ENCODE measurements at places on chromosomes 7 and 10. TPM values are rescaled to one million over a fixed set of nuclear protein-coding genes. Genes with fewer than 3 reads are reported as not detected.
A peak's percentile ranks its signal among the peaks of the same experiment; 100 is the strongest.

MEPCE gene
- 26.5 TPM for total RNA-seq

PTF1A gene
- not detected for total RNA-seq

MEOX2 gene
- 14.2 TPM for total RNA-seq

PLEKHS1 gene
- total RNA-seq: 30.0 TPM

GIMAP8 gene
- total RNA-seq: 11.5 TPM

HOXA9 gene
- 7.5 TPM for total RNA-seq

PLCE1 gene
- total RNA-seq: 14.1 TPM

EPO gene
- total RNA-seq: not detected

OGA gene
- total RNA-seq: 181 TPM

DNA sequence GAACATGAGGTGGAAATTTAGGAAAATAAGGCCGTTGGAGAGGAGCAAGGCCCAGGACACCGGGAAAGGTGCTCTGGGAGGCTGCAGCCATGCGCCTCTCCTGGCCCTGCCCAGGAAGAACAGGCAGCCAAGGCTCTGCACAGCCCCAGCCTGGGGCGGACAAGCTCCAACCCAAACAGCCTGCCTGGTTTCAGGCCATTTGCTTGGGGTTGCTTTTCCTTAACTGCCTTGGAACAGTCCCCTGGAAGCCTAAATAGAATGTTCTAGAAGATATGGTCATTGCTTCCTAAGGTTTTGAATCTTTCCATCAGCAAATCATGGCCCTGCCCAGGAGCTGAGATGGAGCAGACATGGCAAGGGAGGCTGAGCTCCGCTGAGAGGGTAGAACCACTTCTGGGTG, 11.0 kb downstream of the VSTM4 start:
- no peak for DNase-seq
- H3K36me3 ChIP-seq: no peaks in the 10 kb centered on the region
- H3K4me3 ChIP-seq: no peak overlapping the region
- H3K4me1 ChIP-seq: peaks cover 10% of the 10 kb centered on the region

DNA sequence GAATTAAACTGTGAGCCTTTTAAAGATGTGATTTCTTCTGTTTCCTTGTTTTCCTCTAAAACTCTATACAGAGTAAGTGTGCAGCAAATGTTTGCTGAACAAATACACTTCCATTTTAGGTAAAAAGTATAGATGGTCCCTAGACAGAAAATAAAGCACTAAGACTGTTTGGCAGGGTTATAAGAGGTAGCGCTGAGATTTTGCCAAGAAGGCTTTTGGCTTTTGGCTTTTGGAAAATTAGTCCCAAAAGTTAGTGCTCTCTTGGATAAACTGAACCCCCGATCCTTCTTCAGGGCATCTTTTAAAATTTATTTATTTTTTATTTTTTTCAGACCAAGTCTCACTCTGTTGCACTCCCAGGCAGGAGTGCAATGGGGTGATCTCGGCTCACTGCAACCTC, 175.7 kb upstream of the NRP1 start:
- H3K27me3 ChIP-seq: no peaks in the 10 kb centered on the region
- no peaks in the 10 kb centered on the region for H3K36me3 ChIP-seq
- no peak overlapping the region for H3K4me3 ChIP-seq
- no peaks in the 10 kb centered on the region for H3K4me1 ChIP-seq
- H3K27ac ChIP-seq: no peak overlapping the region
- no peak for DNase-seq

GRCh38 chr10:121165276-121165675, 314.1 kb downstream of the WDR11 start:
- H3K4me3 ChIP-seq: no peak overlapping the region
- H3K4me1 ChIP-seq: no peaks in the 10 kb centered on the region
- H3K27me3 ChIP-seq: no peaks in the 10 kb centered on the region
- no peak for DNase-seq
- H3K27ac ChIP-seq: no peak overlapping the region

DNA sequence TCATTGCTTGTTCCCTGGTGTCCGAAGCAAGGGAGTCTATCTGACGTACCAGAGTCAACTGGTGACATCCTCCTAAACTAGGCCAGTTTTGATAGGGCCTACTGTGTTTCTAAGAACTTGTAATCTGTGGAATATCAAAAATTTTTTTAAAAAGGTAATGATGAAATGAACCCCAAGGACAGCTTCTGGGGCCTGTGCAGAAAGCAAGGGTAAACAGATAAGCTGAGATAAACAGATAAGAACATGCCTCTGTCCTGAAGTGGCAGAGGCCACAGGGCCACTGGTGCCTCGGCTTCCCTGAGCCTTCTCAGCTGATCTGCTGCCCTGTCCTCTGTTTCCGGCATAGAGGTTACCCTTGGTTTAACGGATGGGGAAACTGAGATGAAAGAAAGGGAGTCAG, 8.8 kb downstream of the GRK5 start:
- H3K27me3 ChIP-seq: no peaks in the 10 kb centered on the region
- H3K4me3 ChIP-seq: no peak overlapping the region
- no peaks in the 10 kb centered on the region for H3K4me1 ChIP-seq
- DNase-seq: no peak
- H3K36me3 ChIP-seq: no peaks in the 10 kb centered on the region

DNA sequence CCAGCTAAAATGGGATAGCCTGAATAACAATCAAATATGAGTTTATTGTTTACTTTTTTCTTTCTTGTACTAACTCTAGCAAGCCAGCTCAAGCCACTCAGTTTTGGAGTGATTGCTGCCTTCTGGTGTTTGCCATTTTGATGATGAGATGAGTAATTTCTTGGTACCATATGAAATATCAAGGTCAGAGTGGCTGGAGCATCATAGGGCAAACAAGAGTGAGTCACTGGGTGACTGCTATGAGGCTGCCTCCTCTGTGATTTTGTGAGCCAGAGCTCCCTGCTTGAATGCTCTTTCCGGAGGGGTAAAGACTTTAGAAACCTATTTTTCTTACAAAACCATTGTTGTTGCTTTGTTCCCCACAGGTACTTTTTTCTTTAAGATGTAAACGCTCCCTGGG, 295.6 kb downstream of the PRKG1 start:
- DNase-seq: no peak
- H3K27me3 ChIP-seq: no peaks in the 10 kb centered on the region
- no peaks in the 10 kb centered on the region for H3K4me1 ChIP-seq

DNA sequence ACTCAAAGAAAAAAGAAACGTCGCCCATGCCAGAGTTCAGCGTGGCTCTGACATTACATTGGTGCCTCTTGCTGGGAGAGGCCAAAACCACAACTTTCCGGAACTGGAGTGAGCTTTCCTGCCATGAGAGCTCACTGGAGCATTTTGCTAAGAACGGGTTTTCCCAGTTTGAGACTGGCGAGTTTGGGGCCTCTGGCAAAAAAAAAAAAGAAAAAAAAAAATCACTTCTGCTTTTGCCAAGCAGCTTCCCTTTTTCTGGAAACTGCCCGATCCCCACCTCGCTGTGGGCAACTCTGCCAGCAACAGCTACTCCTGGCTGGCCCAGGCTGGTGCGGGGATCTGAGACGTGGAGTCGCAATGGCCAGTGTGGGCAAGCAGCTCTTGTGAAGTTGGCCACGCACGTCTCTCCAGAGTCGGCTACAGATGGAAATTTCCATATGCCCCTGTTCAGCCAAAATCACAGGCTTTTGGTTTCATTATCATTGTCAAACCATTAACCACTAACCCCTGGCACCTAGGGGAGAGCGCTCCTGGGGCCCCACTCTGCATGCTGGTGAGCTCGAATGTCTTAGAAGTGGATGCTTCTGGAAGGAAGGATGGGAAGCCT, 25.7 kb downstream of the PRKAG2 start:
- no peaks in the 10 kb centered on the region for H3K36me3 ChIP-seq
- peak overlapping the region; percentile 3 for H3K4me3 ChIP-seq
- H3K4me1 ChIP-seq: no peaks in the 10 kb centered on the region

- no peak overlapping the region for H3K4me3 ChIP-seq
- no peaks in the 10 kb centered on the region for H3K27me3 ChIP-seq
- H3K27ac ChIP-seq: no peak overlapping the region
- DNase-seq: no peak
Observed at GRCh38 chr10:80108576-80109239, 23.8 kb upstream of the PLAC9 start.

- no peak overlapping the region for H3K4me3 ChIP-seq
- DNase-seq: no peak
- H3K36me3 ChIP-seq: no peaks in the 10 kb centered on the region
- H3K27me3 ChIP-seq: no peaks in the 10 kb centered on the region
- H3K27ac ChIP-seq: no peak overlapping the region
Observed at GRCh38 chr7:105707967-105708762, 126.9 kb upstream of the EFCAB10 start.

- H3K27me3 ChIP-seq: no peaks in the 10 kb centered on the region
- DNase-seq: no peak
- H3K4me1 ChIP-seq: no peaks in the 10 kb centered on the region
- no peak overlapping the region for H3K27ac ChIP-seq
Observed at GRCh38 chr7:37173670-37174069, 275.0 kb downstream of the ELMO1 start.

DNA sequence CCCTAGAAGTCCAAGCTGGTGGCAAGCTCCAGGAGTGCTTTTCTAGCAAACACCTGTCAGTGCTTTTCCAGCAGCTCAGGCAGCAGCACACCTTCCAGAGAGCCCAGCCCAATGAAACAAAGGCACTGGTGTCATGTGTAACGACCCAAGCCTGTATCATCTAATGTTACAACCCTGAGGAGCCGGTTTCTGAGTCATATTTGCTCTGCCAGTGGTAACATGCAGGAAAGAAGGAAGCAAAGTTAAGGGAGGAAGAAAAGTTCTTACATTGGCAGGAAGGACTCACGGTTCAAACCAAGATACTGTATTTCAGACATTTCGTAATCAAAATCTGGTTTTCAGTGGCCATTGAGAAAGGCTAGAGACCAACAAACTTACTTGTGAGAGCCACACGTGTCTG, at the start of gene ANKRD22:
TSS of gene ANKRD22 (minus strand) at position 139 of the 400 bp plus-strand sequence. CDS start 237 bp downstream, outside the sequence.
- no peaks in the 10 kb centered on the region for H3K4me1 ChIP-seq
- peak within 1 kb of the TSS; percentile 53 for H3K27ac ChIP-seq
- no peak within 1 kb of the TSS for H3K4me3 ChIP-seq
- H3K27me3 ChIP-seq: no peaks in the 10 kb centered on the region
- peak; percentile 56 for DNase-seq

DNA sequence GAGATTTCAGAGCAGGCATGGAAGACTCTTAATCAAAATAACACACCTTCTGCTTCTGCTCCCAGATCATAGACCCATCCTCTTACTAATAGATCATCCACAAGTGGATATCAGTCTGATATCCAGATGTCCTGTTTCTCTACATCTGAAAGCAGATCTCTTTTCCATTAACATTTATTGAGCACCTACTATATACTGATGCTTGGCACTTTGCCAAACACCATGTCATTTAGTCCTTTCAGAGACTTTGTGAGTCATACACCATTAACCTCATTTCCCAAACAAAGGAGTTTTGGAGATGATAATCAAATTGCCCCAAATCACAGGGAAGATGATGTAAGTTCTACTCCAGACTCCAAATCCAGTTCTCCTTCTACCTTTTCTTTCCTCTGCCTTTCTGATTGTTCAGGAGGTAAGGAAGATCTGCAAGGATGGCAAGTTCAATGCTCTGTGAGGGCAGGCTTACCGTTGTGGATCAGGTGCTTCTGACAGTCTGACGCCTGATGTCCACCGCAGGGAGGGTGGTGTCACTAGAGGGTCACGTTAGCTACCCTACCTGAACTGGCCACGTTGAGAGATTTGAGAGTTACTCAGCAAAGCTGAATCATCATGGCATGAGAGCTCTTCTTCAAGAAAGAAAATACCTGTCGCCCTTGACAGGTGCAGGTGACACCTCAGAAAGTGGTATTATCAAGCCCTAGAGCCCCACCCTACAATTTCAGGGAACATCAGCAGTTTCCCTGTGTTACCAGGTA, 269.6 kb upstream of the ZMIZ1 start:
- no peak overlapping the region for H3K27ac ChIP-seq
- H3K4me1 ChIP-seq: peaks cover 3% of the 10 kb centered on the region
- H3K27me3 ChIP-seq: no peaks in the 10 kb centered on the region
- no peaks in the 10 kb centered on the region for H3K36me3 ChIP-seq
- no peak overlapping the region for H3K4me3 ChIP-seq

GRCh38 chr10:30285970-30286369, 63.1 kb downstream of the MTPAP start:
- no peaks in the 10 kb centered on the region for H3K4me1 ChIP-seq
- no peak overlapping the region for H3K27ac ChIP-seq
- H3K36me3 ChIP-seq: no peaks in the 10 kb centered on the region

- DNase-seq: no peak
- H3K27me3 ChIP-seq: no peaks in the 10 kb centered on the region
- H3K36me3 ChIP-seq: no peaks in the 10 kb centered on the region
Observed at GRCh38 chr10:132347931-132348267, 15.9 kb downstream of the LRRC27 start.

DNA sequence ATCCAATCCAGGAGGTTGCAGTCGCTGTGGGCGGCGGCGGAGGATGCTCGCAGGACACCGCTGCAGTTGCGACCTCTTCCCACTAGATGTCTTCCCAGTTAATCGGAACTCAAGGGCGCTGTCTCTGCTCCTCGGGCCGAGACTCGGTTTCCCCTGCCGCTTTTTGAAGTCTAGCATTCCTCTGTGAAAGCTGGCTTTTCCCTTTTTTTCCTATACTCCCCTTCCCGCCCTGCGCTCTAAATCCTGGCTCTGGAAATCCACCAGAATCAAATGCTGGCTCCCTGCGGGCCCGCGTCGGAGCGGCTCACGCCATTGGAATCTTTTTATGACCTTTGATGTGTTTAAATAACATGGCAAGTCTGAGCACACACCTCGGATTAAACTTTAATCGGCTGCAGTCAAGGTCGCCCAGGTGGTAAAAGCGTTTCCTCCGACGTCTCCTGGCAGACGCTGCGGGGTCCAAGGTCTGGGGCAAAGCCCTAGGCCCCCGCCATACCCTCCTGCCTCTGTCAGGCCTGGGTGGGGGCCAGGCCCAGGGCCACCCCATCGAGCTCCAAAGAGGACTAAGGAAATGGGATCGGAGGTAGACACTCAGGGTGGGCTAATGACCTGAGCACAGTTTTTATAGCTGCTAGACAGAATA, 10.7 kb upstream of the HOXA13 start:
- no peak overlapping the region for H3K27ac ChIP-seq
- no peaks in the 10 kb centered on the region for H3K36me3 ChIP-seq
- H3K4me3 ChIP-seq: peak overlapping the region; percentile 51
- no peaks in the 10 kb centered on the region for H3K4me1 ChIP-seq
- no peak for DNase-seq
- H3K27me3 ChIP-seq: no peaks in the 10 kb centered on the region

- no peak overlapping the region for H3K27ac ChIP-seq
- no peak overlapping the region for H3K4me3 ChIP-seq
- H3K36me3 ChIP-seq: no peaks in the 10 kb centered on the region
- no peaks in the 10 kb centered on the region for H3K4me1 ChIP-seq
- H3K27me3 ChIP-seq: no peaks in the 10 kb centered on the region
Observed at GRCh38 chr7:151371266-151371665, 29.7 kb downstream of the NUB1 start.

DNA sequence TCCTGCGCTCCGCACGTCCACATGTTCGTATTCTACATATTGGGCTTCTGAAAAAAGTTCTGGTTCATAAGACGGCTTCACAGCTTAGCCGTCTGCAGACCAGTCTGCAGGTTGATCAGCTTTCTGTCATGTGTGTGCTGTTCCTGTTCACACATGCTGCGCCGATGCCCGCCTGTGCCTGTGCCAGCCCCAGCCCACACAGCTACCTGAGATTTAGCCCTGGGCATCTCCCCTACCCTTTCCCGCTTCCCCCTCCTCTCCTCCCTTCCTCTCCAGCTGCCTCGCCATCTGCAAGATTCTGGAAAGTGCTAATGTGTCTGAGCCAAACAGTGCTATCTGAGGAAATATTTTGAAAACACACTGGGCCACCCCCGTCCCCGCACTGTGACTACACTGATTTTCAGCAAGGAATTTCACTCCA, 7.1 kb downstream of the CHST3 start:
- H3K4me1 ChIP-seq: peaks cover 11% of the 10 kb centered on the region
- no peaks in the 10 kb centered on the region for H3K27me3 ChIP-seq
- H3K4me3 ChIP-seq: peak overlapping the region; percentile 52

GRCh38 chr7:86955895-86956503, 103.5 kb downstream of the ELAPOR2 start:
- H3K36me3 ChIP-seq: no peaks in the 10 kb centered on the region
- H3K4me3 ChIP-seq: no peak overlapping the region
- H3K27ac ChIP-seq: no peak overlapping the region
- H3K4me1 ChIP-seq: peaks cover 3% of the 10 kb centered on the region

All from breast epithelium (tissue), 4 donors.